Right forelimb (tissue), 1 donor: ENCODE measurements at places on chromosomes 11 and 22.
A peak's percentile ranks its signal among the peaks of the same experiment; 100 is the strongest.

GRCh38 chr11:2234963-2235362 lies 35.4 kb downstream of the ASCL2 start:
- DNase-seq, result no peak

DNA sequence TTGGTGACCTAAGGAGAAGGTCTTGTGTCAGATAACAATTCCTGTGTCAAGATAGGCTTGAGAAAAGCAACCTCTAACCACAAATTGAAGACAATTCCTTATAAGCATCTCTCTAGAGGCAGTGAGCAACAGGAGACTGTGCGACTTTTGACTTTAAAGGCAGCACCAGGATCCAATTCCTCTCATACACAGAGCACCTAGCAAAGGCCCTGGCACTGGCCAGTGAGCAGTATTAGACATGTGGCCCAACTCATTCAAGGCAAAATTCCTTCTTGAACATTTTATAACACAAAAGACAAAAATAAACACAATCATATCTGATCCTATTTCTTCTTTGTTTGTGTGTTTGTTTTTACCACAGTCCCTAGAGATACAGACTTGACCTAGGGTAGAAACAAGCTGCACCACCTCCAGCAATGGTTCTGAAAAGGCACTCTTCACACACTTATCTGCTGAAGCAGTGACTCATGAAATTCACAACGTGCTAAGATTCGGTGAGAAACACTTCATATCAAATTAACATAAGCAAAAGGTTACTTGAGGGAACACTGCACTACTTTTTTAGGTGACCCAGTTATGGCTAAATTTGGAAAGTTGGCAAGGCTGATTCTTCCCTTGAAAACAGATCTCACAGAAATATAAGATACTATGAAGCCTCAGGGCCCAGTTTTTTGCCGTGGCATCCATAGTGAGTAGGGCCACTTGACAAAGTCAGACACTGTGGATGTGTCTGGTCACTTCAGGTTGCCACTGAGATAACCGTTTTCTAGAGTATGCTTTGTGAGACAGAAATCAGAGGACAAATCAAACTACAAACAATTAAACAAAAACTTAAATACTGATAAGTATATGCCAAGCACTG lies 1018.9 kb downstream of the DLG2 start:
- DNase-seq, result no peak

- no peak for DNase-seq
Measured at GRCh38 chr22:27466778-27467438, 334.6 kb downstream of the MN1 start.

DNA sequence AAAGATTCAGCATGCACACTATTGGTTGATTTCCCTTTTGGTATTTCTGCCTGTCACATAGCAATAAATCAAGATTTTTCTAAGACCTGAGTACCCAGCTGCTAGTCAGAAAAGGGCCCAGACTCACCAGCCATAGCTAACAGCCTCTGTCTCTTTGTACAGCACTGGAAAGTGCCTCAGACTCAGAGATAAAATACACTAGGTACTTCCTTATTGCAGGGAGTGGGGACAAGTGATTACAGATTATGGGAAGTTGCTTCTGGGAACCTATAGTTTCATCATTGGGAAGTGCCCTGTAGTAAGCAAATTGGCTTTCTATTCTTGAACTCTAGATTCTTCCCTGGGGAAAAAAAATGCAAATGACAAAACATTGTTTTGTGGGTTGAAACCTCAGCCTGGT lies at the start of gene CASP5:
Gene CASP5 (minus strand): TSS at position 166 of the 400 bp plus-strand sequence. CDS start 32 bp downstream, at position 134.
- DNase-seq, result no peak

DNA sequence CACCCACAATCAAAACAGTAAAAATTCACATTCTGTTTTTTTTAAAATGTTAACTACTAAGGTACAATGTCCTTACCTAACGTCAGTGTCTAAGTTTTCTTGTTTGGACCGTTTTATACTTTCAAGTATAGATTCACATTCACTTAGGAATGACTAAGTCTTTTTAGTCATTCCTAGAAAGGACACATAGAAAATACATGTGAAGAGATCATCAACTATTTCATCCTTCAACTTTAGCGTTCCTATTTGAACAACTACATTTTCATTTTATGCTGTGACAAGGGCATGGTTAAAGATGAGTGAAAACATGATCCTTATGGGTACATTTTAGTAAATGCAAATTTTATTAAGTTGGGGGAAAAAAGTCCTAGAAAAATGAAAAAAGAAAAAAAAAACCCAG lies 62.8 kb downstream of the DDX10 start:
- no peak for DNase-seq

- DNase-seq, result peak; percentile 18
Measured at GRCh38 chr22:44389181-44389580, 76.4 kb upstream of the SHISAL1 start.

- no peak for DNase-seq
Measured at GRCh38 chr22:20155330-20156041, 4.6 kb upstream of the CCDC188 start.

- no peak for DNase-seq
Measured at GRCh38 chr11:103637295-103637694, 399.1 kb upstream of the DDI1 start.

DNA sequence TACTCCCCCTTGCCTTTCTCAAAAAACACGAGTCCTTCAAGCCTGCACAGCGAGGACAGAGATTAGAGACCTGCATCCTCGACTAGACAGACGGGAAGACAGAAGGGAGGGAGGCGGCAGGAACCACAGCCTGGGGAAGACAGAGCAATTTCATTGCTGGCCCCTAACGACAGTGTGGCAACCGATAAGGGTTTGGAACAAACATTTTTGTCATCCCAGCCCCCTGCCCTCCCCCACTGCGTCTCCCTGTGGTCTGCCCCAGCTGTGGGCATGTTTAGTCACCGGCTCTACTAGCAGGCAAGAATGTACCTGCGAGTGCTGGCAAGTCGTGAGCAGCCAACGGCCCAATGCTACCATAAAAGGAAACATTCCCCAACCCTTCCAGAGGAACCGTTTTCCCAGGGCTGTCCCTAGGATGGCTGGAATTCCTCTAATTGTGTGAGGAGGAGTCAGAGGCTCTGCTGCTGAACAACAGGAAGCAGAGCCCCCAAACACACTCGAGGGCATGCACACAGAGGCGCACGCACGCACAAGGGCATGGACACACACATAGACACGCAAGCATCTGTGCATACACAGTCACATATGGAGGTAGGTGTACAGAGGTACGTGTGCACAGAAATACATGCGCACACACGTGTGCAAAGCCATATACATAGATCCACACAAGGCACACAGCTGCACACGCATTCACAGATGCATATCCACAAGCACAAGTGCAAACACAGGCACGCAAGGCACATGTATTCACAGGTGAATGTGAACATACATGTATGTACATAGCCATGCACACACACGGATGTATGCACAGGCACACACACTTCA lies 58.3 kb downstream of the MYH9 start:
- DNase-seq, result peak; percentile 55

DNA sequence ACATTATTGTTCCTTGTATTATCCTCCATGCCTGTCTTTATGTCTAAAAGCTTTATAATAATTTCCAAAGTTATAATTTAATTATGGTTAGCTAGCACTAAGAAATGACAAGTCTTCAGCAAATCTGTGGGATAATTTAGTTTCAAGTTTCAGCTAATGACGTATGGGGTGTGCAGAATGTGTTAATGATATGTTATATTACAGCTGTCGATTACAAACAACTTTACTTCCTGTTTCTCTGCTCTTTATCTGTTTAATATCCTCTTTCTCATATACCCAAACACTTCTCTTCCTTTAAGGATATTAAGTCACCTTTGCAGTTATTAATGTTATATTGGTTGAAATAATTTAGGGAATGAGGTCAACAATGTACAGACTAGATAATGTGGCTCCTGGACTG lies 161.8 kb downstream of the CASP12 start:
- no peak for DNase-seq

GRCh38 chr11:26632691-26633159 lies 60.7 kb upstream of the MUC15 start:
- DNase-seq, result no peak

DNA sequence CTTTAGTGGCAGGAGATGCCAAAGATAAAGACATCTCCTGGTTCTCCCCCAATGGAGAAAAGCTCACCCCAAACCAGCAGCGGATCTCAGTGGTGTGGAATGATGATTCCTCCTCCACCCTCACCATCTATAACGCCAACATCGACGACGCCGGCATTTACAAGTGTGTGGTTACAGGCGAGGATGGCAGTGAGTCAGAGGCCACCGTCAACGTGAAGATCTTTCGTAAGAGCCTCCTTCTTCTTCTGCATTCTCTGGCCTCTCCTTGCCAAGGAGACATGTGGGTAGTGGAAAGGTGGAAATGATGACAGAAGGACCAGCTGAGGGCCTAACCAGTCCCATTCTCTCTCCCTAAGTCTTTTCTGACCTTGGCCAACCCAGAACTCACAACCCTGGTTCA lies 110.1 kb upstream of the TTC12 start:
- DNase-seq, result no peak

DNA sequence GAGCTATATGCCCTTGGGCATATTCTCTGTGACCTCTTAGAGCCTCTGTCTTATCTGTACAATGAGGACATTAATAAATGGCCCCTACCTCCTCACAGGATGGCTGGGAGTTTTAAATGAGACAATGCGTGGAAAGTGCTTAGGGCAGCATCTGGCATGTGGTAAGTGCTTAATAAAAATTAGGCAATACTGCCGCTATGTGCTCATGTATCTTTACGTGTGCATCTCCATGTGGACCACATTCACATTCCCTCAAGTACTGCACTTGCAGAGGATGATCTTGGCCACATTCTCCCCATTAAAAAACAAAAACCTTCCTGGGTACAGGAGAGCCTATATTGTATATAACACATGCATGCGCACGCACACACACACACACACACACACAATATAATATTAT lies 19.1 kb upstream of the BSX start:
- DNase-seq, result no peak

- no peak for DNase-seq
Measured at GRCh38 chr22:37292641-37293040, 10.3 kb downstream of the CYTH4 start.

- DNase-seq, result no peak
Measured at GRCh38 chr11:62850911-62851806, 11.8 kb upstream of the WDR74 start.

DNA sequence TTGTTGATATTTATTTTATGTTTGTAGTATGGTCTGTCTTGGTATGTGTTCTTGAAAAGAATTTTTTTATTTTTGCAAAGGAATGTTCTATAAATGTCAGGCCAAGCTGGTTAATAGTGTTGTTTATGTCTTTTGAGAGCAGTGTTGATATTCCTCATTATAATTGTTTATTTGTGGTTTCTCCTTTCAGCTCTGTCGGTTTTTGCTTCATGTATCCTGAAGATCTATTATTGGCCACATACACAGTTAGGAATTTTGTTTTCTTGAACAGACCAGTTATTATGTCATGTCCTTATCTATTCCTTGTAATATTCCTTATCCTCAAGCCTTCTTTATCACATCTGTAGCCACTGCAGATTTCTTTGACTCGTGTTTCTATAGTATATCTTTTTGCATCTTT lies 56.5 kb downstream of the PDHX start:
- DNase-seq, result no peak

GRCh38 chr11:17135916-17136683 lies 58.6 kb upstream of the RPS13 start:
- no peak for DNase-seq

DNA sequence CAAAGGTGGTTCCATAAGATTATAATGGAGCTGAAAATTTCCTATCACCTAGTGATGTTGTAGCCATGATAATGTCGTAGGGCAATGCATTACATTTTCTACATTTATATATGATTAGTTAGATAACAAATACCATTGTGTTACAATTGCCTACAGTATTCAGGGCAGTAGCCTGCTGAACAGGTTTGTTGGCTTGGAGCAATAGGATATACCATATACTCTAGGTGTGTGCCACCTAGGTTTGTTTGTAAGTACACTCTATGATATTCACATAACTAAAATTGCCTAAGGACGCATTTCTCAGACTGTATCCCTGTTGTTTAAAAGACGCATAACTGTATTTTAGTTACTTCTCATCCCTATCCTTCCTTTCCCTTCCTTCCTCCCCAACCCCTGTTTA lies 13.6 kb downstream of the PLEKHB1 start:
- DNase-seq, result no peak

DNA sequence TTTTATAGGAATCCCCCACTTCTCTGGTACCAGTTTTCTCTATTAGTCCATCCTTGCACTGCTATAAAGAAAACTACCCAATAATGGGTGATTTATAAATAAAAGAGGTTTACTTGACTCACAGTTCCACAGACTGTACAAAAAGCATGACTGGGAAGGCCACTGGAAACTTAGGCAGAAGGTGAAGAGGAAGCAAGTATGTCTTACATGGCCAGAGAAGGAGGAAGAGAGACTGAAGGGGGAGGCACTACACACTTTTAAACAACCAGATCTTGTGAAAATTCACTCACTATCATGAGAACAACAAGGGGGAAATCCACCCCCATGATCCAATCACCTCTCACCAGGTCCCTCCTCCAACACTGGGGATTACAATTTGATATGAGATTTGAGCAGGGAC lies 68.9 kb upstream of the GNAZ start:
- no peak for DNase-seq

GRCh38 chr11:1570001-1570453 lies 2.0 kb downstream of the DUSP8 start:
- DNase-seq, result peak; percentile 44

DNA sequence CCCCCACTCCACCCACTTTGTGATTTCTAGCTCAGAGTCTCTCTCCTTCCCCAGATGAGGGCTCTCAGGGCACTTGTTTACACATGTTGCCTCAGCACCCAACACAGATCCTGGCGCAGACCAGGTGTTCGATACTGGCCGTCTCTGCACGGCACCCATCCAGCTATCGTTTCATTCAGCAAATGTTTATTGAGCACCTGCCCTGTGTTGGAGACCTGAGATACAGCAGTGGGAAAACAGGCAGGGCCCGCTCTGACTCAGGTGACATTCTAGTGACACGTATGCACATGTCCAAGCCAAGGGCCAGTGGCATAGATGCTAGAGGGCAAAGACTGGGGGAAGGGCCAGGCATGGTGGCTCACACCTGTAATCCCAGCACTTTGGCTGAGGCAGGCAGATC lies 71.9 kb downstream of the NFAM1 start:
- DNase-seq, result no peak

GRCh38 chr11:100625041-100625440 lies 62.0 kb upstream of the ARHGAP42 start:
- no peak for DNase-seq

GRCh38 chr11:10255388-10256125 lies 38.5 kb downstream of the SBF2 start:
- no peak for DNase-seq

GRCh38 chr22:38753948-38754750 lies 1.6 kb downstream of the SUN2 start:
- no peak for DNase-seq

GRCh38 chr11:100857236-100858005 lies 170.3 kb downstream of the ARHGAP42 start:
- no peak for DNase-seq

DNA sequence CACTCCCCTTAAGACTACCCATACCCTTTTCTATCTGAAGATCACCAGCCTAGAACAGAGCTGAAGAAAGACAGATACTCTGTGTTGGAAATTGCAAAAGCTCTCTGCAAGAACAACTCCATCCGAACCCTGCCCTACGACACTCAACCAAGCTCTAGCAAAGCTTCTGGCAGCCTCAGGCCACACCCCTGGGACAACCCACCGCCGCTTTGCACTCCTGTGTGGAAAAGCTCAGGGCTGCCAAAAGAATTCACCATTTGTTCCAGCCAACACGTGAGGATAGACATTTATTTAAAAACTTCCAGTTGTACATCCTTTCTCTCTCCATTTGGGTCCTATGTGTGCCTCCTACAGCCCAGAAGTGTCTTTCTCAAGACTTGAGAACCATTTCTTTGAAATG lies 62.4 kb upstream of the CD5 start:
- no peak for DNase-seq

- DNase-seq, result no peak
Measured at GRCh38 chr11:114775875-114776621, 97.7 kb downstream of the NXPE2 start.
